Left kidney (tissue), 8 donors: ENCODE measurements at places on chromosomes 2 and 18. TPM values are rescaled to one million over a fixed set of nuclear protein-coding genes. Genes with fewer than 3 reads are reported as not detected.

DSG3 gene
- polyA plus RNA-seq = not detected

MFSD2B gene
- 2.4 TPM for polyA plus RNA-seq

OSBPL6 gene
- polyA plus RNA-seq = 7.6 TPM

ARPC2 gene
- 260 TPM for polyA plus RNA-seq

NT5DC4 gene
- polyA plus RNA-seq = 0.83 TPM

SPP2 gene
- not detected for polyA plus RNA-seq

SPDYA gene
- polyA plus RNA-seq = 3.9 TPM

AGXT gene
- polyA plus RNA-seq = 0.12 TPM

- no peak for DNase-seq
Observed at GRCh38 chr2:230942920-230943896, 18.2 kb upstream of the GPR55 start.

- no peak for DNase-seq
Observed at GRCh38 chr2:146295080-146295670, 1549.7 kb upstream of the ACVR2A start.

GRCh38 chr2:25328152-25329085 lies 13.3 kb downstream of the DNMT3A start:
- no peak for DNase-seq

DNA sequence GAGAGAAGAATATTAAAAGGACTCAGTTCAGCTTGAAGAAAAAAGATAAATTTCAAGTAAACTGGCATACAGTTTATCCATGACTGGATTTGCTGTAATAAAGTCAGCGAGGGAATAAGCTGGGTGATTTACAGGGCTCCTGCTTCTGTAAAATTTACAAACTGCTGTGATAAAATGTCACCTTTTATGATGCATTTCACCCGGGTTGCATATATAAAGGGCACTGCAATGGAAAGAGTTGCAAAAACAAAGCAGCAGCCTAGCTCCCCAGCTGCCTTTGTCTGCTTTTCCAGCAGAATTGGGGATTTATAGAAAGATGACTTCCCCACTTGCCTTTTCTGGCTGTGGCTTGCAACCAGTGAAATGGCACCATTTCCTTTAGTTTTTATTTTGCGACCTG lies 132.5 kb upstream of the LHCGR start:
- no peak for DNase-seq

DNA sequence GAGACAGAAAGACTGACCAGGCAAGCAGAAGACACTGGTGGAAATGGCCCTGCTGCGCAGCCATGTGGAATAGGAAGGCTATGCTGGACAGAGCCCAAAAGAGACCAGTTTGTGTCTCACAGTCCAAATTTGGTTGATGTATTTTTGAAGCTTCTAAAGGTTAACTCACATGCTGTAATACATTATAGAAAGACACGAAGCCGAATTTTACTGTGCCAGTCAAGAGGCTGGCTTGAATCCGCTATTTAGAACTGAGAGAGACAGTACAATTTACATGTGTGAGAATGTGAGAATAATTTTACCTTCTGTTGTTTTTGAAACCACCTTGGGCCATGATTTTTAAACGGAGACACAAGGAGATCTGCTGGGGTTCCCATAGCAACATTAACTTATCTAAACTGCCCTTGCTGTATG lies 113.6 kb downstream of the METTL8 start:
- no peak for DNase-seq

DNA sequence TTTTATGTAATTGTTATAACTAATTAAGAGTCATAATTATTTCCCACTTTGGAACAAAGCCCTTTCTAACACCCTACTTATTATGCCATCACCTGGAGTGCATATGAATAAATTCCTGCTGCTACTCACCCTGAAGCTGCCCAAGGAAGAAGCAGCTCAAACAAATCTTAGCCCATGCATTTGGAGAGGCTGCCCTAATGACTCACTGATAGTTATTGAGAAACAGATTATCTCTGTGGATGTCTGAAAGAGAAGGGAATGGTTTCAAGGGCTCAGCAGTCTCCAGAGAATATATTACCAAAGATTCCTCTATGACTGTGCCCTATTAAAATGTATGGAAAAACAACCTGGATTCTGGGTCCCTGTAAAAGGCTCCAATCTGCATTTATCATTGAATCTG lies 81.0 kb downstream of the GPR39 start:
- DNase-seq = no peak

DNA sequence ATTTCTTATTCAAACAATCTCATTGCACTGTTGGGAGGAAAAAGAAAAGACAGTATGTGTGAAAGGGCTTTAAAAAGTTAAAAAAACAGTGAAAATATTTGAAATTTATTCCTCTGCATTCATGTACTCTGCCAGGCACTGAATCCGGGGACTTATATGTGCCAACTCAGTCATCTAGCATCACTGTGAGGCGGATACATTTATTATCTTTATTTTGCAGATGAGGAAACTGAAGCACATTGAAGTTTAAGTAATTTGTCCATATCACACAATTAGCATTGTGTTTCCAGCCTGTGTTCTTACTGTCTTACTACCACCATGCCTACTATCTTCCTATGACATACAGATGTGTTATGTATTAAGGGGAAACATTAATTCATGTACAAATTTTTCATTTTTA lies 1.8 kb downstream of the LCLAT1 start:
- no peak for DNase-seq

DNA sequence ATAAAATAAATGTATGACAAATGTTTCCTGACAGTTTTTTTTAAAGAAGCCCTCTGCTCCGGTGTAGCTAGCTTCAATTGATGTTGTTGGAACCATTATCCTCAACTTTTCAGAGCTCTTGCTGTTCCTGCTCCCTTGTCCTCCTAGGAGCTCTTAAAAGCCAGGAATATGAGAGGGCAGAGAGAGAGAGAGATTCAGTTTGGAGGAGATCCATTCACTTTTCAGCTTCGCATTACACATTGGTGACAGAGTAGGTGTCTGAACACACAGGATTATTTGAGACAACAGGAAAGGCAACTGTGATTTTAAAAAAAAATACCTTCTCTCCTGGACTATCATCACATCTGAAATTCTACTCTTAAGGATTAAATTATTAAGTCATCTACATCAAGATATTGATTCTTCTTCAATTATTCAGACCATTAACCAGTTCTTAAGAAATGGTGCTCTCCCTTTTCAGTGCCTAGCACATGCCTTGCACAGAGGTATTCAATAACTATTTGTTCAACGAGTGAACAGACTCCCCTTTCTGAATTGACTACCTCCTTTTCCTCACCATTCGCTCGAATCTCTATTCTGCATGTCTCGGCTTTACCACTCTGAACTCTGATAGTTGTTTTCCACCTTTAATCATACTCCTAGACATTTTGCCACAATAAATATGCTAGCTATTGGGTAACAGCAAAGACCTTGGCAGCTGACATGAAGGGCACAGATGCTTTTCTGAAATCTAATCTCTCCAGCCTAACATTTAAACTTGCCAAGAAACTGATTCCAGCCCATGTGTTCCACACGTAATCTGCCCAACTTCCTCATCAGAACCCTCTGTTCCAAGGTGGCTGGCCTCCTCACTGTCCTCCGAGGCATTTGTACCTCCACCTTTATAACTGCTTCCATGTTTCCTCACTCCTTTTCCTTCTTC lies 28.6 kb upstream of the SLC35F5 start:
- no peak for DNase-seq

- no peak for DNase-seq
Observed at GRCh38 chr2:172246649-172247048, 143.9 kb upstream of the DLX2 start.

- DNase-seq = no peak
Observed at GRCh38 chr2:234308813-234309195, 188.1 kb downstream of the ARL4C start.
